ENCODE measurements at places on chromosomes 5 and 9.

- no peak for DNase-seq
Measured at GRCh38 chr5:14729448-14730385, 65.2 kb downstream of the OTULIN start.

DNA sequence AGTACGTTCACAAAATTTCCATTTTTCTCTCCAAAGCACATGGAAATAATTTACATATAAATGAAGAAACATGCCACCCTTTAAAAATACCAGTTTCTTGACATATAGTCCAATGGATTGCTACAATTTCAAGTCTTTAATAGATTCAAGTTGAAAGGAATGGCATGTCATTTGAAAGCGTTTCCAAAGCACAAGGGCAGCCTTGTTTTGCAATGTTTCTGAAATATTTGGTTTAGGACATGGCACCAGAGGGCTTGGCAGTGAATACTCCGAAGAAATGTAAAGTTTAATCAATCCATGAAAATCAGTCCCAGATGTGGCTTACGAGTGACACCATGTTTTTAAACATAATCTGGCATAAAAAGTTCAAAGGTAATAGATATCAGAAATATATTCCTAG lies 333.7 kb downstream of the PDE4D start:
- DNase-seq, result no peak

GRCh38 chr5:171703146-171703545 lies 82.5 kb upstream of the SMIM23 start:
- no peak for DNase-seq

- DNase-seq, result no peak
Measured at GRCh38 chr5:6041977-6042550, 336.3 kb downstream of the MED10 start.

DNA sequence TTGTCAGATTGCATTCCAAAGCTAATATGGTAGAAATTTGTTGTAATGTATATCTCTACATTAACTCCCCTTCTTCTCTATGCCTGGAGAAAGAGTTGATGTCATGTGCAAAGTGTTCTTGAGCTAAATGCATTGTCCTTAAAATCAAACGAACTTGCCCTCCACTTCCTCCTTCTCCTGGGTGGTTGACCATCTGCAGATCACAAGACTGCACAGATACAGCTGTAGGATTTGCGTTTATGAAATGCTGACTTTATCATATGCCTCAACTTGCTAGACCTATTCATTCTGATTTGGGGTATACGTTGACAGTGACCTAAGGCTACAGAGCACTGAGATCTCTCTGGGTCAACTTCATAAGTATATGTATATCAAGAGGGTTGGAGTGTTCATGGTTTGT lies 8.3 kb downstream of the TRIM32 start:
- DNase-seq, result no peak

- DNase-seq, result no peak
Measured at GRCh38 chr9:109632817-109633216, 134.7 kb upstream of the PTPN3 start.

DNA sequence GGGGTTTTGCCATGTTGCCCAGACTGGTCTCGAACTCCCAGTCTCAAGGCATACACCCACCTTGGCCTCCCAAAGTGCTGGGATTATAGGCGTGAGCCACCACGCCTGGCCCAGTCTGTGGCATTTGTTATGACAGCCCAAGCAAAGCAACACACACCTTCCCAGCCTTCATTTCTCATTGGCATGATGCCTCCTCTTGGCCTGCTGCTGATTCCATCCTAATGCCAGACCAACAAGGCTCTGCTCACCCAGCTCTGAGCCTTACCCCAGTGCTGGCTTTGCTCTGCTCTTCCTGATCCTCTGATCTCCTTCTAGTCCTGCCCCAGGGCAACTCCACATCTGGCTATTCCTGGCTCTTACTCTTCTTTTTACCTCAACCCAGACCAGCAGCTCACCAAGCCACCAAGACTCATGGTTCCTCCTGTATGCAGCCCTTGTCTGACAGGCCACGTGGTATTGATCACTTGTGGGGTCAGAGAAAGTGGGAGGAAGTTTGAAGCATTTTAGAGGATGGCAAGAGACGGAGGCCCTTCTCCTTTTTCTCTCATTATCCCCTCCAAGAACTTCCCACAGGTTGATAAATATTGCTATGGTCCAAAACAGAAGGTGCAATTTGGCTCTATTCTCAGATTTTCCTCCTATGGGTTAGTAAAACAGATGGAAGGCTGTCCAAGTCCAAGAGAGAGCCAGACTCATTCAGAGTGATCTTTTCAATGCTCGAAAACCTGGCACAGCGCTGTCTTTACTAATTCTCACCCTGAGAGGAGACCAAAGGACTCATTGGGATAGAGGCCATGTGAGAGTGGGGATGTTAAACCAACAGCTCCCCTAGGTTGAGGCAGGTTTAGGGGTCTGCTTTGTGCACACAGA lies 958 bp downstream of the CD180 start:
- no peak for DNase-seq

DNA sequence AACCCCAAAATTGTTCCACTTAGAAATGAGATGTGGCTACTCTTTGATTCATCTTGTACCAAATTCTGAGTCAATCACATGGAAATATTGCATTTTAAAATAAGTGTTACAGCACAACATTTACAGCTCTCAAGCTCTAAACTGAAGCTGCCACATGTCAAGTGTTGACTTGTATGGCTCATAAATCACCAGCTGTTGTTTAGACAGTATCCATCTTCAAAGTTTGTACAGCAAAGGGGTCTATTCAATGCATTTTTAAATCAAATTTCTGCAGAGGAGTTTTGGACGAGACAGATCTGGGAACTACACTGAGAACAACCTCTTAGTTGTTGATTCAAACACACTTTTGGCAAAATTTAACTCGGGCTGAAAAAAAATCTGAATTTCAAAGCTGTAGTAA lies 31.4 kb downstream of the CHSY3 start:
- no peak for DNase-seq

GRCh38 chr5:177154003-177154643 lies 20.6 kb downstream of the NSD1 start:
- no peak for DNase-seq

DNA sequence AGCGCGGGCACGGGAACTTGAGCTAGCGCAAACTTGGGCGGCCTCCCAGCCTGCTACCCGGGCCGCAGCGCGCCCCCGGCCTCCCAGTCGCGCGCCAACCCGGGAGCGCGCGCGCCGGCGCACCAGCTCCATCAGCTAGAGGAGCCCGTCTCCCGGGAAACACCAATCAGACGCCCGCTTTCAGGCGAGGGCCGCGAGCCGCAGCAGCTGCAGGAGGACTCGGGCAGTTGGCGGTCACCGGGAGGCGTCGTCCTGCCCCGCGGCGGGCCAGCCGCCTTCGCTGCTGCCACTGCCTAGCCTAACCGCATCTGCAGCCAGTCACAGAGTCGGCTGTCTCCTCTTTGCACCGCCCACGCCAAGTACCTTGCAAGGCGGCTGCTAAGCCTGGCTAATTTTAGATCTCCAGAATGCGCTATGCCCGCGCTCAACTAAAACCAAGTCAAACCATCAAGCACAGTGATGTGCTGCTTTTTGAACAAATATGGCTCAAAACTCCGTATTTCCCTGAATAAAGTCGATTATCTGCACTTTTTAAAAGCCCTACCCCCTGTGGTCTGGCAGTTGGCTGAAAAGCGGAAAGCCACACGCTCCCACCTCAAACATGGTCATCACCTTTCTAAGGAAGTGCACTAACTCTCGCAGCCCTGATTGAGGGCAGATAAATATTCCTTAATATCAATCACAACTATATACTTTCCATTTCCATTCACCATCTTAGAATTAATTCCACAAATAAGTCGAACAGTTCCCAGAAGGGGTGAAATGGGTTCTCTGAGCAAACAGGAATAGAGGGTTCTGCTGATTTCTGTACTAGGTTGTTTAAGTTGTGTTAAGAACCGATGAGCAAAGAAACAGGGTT lies 221.8 kb downstream of the MEF2C start:
- no peak for DNase-seq

GRCh38 chr5:58504766-58505165 lies 13.5 kb downstream of the GAPT start:
- no peak for DNase-seq

All from stimulated activated CD4-positive, alpha-beta T cell treated with anti-CD3 and anti-CD28 coated beads, Interleukin-1b, Interleukin-23, amount 100 ng/mL, for 4 hours (primary cell).